ENCODE measurements at places on chromosomes 11 and 22.

- no peaks in the 10 kb centered on the region for H3K36me3 ChIP-seq
- no peak overlapping the region for H3K27ac ChIP-seq
- H3K27me3 ChIP-seq, result no peaks in the 10 kb centered on the region
- H3K4me1 ChIP-seq, result peaks cover 6% of the 10 kb centered on the region
- no peak overlapping the region for H3K4me3 ChIP-seq
Observed at GRCh38 chr22:36863281-36863680, 2.5 kb downstream of the NCF4 start.

DNA sequence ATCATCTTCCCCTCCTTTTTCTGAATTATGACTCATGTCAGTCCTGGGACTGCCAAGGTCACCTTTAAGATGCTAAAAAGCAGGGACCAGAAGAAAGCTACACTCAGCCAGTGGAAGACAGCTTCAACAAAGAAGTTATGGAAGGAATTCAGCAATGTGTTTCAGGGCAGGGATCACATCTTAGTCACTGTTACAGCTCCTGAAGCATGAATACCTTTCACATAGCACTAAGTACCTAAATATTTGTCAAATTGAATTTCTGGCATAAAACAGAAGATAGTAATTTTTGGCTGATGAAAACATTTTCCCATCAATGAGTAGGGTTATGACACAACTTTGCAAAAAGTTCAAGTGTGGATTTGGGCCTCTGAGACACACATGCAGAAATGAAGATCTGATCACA lies 5.2 kb downstream of the DDB1 start:
- peaks cover 11% of the 10 kb centered on the region for H3K4me1 ChIP-seq
- no peak overlapping the region for H3K4me3 ChIP-seq
- H3K27ac ChIP-seq, result no peak overlapping the region
- peaks cover under 1% of the 10 kb centered on the region for H3K36me3 ChIP-seq
- H3K27me3 ChIP-seq, result no peaks in the 10 kb centered on the region

- no peaks in the 10 kb centered on the region for H3K27me3 ChIP-seq
- no peaks in the 10 kb centered on the region for H3K36me3 ChIP-seq
- no peak for DNase-seq
- no peaks in the 10 kb centered on the region for H3K4me1 ChIP-seq
Observed at GRCh38 chr11:3146612-3147256, 18.4 kb downstream of the OSBPL5 start.

GRCh38 chr11:59559886-59560285 lies 48.5 kb downstream of the OR4D9 start:
- no peaks in the 10 kb centered on the region for H3K27me3 ChIP-seq
- peaks cover 38% of the 10 kb centered on the region for H3K4me1 ChIP-seq
- H3K36me3 ChIP-seq, result no peaks in the 10 kb centered on the region
- H3K27ac ChIP-seq, result peak overlapping the region; percentile 95
- DNase-seq, result no peak
- H3K4me3 ChIP-seq, result peak overlapping the region; percentile 95

GRCh38 chr11:127133061-127133460 lies 132.5 kb upstream of the KIRREL3 start:
- H3K27ac ChIP-seq, result no peak overlapping the region
- DNase-seq, result no peak
- H3K4me3 ChIP-seq, result no peak overlapping the region
- no peaks in the 10 kb centered on the region for H3K27me3 ChIP-seq
- no peaks in the 10 kb centered on the region for H3K36me3 ChIP-seq

DNA sequence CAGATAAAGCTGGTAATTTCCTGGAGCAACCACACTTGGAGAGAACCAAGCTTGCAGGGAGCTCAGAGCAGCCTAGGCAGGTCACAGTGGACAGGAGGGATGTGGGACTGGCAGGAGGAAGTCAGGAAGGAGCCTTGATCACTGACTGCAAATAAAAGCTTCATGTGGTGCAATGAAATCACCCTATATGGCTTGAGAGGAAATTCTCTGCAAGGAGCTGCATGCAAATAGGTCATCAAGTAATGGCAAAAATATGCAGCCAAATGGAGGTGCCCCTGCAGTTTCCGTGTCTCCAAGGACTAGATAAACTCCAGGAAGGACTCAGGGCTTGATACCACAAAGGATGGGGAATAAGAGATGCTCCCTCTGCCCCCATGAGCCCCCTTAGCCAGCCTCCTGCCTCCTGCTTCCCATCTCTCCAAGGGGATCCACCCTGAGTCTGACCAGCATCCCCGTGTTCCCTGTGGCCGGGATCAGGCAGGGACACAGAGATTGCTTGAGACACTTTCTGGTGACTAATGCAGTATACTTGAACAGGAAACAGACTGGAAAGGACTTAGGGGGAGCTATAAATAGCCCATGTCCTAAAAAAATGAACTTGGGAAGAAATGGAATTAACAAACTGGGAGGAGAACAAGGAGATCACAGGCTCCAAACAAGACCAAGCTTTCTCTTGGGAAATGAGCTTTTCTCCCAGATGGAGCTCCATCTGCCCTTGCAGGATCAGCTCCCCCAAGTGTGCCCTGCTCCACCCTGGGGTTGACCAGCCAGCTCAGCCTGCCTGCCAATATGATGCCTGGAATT lies 23.9 kb upstream of the MICAL2 start:
- peak; percentile 48 for DNase-seq
- no peaks in the 10 kb centered on the region for H3K27me3 ChIP-seq
- H3K4me3 ChIP-seq, result no peak overlapping the region
- H3K4me1 ChIP-seq, result no peaks in the 10 kb centered on the region
- H3K36me3 ChIP-seq, result no peaks in the 10 kb centered on the region
